ENCODE measurements at places on chromosomes 3 and 15. TPM values are rescaled to one million over a fixed set of nuclear protein-coding genes. Genes with fewer than 3 reads are reported as not detected.

DNA sequence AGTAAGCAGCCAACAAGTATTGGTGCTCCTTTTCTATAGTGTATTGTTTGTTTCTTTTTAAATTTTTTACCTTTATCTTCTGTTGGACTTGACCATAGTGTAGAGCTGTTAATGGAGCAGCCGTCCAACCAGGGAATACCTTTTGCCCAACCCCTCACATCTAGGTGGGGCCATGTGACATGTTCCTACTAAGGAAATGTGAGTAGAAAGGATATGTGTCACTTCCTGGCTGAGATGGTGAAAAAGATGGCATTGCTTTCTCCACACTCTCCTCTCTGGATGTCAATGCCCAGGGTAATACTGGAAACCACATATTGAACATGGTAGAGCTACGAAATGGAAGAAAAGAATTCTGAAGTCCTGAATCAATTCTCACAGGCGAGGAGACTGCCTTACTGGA, 218.8 kb downstream of the TBL1XR1 start:
- no peak for DNase-seq

Gene TTLL13
- total RNA-seq: 0.54 TPM

Gene RSRC1
- total RNA-seq: 37.1 TPM

GRCh38 chr15:39792844-39793335, 10.2 kb upstream of the FSIP1 start:
- no peak for DNase-seq

GRCh38 chr3:66047311-66048050, 8.8 kb upstream of the MAGI1 start:
- DNase-seq: no peak

- no peak for DNase-seq
These were observed 777 bp downstream of the CIB1 start for GRCh38 chr15:90232941-90233386.

GRCh38 chr3:35296533-35296932, 342.8 kb upstream of the ARPP21 start:
- peak; percentile 45 for DNase-seq

- no peak for DNase-seq
These were observed 19.2 kb downstream of the GNB4 start for GRCh38 chr3:179432021-179432420.

Gene GOLGA8S
- 0.18 TPM for total RNA-seq

- no peak for DNase-seq
These were observed 210.4 kb downstream of the TP63 start for GRCh38 chr3:189841473-189842205.

- no peak for DNase-seq
These were observed 31.6 kb upstream of the COPB2 start for GRCh38 chr3:139421040-139421439.

DNA sequence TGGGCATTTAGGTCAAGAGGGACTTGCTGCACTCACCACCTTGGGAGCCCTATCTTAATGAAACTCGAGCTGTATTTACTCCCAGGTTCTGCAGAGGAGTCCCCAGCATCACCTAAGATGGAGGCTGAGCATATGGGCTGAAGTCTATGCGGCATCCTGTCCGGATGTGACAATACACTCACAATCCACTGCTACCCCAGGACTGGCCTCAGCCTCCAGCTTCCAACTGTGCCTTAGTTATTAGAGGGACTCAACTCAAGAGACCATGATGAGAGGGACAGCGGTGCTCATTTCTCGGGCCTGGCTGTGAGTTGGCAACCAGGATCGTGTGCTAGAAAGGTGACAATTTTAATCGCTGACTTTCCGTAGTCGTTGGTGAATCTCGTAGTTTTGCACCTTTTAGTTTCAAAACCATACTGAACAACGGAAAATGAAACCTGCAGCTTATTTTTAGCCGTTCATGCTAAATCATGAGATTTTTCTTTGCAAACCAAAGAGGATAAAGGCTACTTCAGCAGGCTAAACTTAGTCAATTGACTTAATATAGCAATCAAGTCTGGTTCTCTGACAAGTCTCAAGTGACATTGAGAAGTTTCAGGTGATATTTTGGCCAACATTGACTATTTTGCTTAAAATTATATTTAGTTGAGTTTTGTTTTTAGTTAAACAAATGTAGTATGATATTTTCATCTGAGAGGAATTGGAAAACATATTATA, 11.1 kb downstream of the ZBTB38 start:
- DNase-seq: no peak

- no peak for DNase-seq
These were observed 366.3 kb downstream of the TIGIT start for GRCh38 chr3:114660124-114660523.

Gene CAMKV
- total RNA-seq: 1.6 TPM

Gene MYZAP
- not detected for total RNA-seq

DNA sequence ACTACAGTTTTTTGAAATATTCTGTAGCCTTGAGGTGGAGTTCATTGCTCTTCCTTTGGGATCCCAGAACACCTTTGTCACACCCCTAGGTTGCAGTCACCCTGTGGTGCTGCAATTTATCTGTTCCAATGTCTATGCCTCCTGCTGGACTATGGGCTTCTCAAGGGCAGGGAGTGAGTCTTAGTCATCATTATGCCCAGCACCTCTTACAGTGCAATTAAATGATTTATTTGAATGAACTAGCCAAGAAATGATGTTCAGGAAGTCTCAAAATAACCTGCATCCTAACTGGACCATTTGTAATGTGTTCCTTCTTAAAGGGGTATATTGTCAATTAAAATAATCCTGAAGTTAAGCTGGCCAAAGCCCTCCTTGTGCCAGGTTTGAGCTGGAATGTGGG, 28.5 kb downstream of the SHC4 start:
- no peak for DNase-seq

Gene CDHR4
- total RNA-seq: 0.37 TPM

Gene EMC7
- total RNA-seq: 56.3 TPM

- DNase-seq: peak; percentile 39
These were observed 815 bp downstream of the SPINT1 start for GRCh38 chr15:40844696-40845030.

- DNase-seq: no peak
These were observed 68.0 kb upstream of the ACAN start for GRCh38 chr15:88735212-88735611.

- DNase-seq: no peak
These were observed 48.5 kb downstream of the CMTM6 start for GRCh38 chr3:32454111-32454510.

DNA sequence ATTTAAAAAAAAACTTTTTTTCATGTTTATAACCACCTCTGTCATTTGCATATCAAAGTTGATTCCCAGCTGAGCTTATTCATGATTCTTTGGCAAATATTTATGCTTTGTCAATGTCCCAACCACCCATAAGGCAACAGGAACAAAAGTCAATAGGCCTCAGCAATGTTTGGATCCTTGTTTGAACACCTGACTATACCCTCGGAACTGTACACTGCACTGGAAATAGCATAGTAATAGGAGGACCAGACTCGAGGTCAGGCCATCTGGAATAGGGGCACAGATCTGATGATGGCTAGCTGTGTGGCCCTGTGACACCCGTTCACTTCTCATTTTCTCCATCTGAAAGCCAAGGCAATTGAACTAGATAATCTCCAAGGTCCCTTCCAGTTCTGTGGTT, 301.7 kb upstream of the ATP11B start:
- no peak for DNase-seq

Gene BTBD1
- 62.4 TPM for total RNA-seq

DNA sequence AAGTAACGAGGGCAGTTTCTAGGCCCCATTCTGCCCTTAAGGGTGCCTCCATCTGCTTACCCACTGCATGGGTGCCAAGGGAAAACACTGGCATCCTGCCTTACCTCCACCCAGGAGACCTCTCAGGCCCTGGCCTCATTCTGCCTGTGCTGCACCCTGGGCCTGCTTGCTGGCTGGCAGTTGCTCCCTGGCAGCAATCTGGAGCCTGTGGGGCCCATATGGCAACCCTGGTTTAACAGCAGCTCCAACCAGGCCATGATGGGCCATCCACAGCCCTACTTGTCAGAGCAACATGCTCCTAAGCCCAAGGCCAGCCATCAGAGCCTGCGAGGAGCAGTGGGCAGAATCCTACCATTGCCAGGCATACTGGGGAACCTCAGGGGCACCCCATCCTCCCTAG, 3.7 kb downstream of the C3orf18 start:
- no peak for DNase-seq

Gene KLHL6
- 26.6 TPM for total RNA-seq

- no peak for DNase-seq
These were observed 23.8 kb upstream of the TM2D3 start for GRCh38 chr15:101675796-101676582.

- no peak for DNase-seq
These were observed 41.2 kb downstream of the RGMA start for GRCh38 chr15:93047621-93048425.
